ENCODE measurements at places on chromosomes 7 and 10.
A peak's percentile ranks its signal among the peaks of the same experiment; 100 is the strongest.

- no peak for DNase-seq
Observed at GRCh38 chr10:128843972-128844371, 623.1 kb upstream of the MGMT start.

DNA sequence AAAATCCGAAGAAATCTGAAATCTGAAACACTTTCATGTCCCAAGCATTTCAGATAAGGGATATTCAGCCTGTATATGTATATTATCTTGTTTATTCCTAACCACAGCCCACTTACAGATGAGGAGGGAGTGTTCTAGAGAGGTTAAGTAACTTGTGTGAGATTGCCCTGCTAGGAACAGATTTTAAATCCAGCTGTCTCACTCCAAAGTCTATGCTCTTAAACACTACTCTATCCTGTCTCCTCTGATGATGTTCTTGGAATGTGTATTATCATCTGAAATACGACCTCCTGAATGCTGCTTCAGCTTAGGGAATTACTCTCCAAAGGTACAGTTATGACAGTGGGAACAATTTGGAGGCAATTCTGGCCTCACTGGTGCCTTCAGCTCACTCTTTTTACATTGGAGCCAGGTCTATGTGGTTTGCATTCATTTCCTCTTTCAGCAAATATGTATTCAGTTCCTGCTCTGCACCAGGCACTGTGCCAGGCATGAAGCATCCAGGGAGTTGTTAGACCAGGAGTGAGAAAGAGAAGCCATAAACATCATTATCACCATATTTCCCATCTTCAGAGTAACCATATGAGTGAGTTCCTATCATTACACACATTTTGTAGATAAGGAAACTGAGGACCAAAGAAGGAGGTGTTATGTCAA, 70.2 kb downstream of the NOC3L start:
- DNase-seq, result no peak

DNA sequence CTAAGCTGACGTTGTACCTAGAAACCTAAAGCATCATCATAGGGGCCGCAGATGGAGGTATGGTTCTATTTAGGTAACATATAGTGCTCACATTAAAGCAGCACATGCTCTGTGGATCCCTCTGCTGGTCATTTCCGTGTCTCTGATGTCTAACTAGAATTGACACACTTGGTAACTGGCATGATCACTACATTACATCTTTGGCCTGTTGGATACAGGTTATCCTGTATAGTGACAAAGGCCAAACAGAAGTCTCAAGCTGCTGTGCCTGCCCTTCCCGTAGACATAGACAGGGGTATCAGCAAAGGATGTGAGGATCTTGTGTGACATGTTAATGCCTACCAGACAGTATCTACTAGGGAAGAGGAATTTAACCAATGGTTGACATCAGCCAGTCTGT, 51.2 kb downstream of the KIF5B start:
- peak; percentile 65 for DNase-seq

DNA sequence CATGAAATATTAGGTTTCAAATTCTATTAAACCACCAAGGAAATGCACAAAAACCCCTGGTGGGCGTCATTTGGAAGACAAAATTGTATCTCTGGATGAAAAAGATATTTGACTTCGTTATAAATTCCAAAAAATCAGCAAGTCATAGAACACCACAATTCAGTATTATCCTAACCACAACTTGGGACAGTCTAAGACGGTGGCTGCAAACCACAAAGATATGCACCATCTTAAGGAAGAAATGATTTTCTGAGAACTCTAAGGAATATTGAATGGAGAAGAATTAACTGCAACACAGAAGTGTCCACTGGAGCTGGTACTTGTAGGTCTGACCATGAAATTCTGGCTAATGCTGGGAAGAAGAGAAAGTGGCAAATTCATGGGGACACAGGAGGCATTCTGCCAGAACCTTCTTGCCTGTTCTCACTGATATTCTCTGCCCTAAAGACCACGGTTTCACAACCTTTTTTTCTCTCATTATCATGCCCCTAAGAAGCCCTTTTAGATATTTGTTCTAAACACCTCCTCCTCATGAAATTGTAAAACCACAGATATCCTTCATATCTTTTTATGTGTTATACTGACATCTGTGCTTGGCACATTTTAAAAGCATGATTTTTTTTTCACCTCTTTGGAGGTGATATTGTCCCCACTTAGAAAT, 92.9 kb downstream of the SFMBT2 start:
- DNase-seq, result no peak

DNA sequence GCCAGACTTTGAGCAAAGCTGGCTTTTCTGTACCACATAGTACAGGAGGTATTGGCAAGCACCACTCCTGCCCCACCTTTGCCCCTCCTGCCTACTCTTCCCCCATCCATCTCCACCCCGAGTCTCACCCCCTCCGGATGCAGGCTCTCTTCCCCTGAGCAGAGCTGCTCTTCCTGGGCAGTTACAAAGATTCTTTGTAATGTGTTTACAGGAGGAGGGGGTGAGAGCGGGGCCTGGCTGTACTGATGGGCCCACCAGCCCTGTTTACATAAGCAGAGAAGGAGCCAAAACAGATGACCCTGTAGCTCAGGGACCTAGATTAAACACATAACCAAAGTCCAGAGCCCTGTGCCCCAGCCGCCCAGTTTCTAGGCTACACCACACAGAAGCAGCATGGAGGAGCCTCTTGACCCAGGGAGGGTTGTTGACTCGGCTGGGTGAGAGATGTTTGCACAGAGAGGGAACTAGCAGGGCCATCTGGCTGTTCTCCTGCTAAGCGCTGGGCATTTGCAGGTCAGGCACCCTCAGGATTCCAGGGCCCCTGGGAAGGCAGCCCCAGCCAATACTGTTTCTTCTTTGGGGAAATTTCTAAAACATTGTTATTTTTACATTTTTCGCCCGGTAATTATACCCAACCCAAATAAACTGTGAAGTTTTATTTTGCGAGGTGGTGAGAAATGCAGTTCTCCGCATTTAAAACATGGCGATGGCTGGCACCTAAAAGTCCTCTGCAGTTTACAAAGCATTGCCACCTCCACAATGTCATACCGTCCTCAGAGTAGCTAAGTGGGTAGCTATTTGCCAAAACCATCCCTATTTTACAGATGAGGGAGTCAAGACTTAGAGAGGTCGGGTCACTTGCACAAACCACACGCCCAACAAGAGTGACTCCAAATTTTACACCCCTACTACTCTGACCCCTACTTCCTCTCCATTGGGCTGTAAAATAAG, 11.4 kb upstream of the ZKSCAN1 start:
- DNase-seq, result no peak

DNA sequence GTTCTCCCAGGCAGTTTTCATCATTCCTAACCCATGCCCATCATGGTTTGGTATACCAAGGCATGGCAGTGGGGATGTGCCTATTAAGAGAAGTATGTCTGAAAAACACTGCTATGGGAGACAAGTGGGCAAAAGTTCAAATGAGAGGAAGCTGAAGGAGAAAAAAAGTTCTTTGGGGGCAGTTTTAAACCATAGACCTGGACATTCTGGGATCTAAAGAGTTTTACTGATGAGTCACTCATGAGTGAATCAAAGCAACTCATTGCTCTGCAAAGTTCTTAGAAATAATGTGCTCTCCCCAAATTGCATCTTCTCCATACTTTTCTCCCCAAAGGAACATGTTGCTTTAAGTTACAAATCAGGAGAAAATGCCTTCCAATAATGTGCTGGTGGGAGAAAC, 256.9 kb upstream of the MTPN start:
- DNase-seq, result no peak

GRCh38 chr10:20916976-20917375, 19.9 kb upstream of the NEBL start:
- DNase-seq, result no peak

- no peak for DNase-seq
Observed at GRCh38 chr10:76034353-76035205, 603.2 kb downstream of the LRMDA start.

GRCh38 chr7:34333925-34334324, 324.1 kb upstream of the NPSR1 start:
- no peak for DNase-seq

DNA sequence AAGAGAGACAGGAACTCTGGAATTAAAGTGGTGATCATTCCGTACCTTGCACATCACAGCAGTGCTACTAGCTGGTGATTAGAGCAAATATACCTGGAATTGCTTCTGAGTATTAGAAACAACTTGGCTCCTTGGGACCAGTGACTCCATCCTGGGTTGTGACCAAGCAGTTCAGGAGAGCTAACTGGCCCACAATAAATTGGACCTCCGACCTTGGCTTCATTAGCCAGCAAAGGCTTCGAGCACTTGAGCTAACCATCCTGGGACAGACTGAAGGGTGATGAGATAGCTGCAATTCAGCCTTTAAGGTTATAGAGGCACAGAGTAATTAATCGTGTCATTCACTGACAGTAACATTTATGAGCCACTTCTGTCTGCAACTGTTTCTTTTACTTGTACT, 287.8 kb downstream of the INHBA start:
- DNase-seq, result no peak

DNA sequence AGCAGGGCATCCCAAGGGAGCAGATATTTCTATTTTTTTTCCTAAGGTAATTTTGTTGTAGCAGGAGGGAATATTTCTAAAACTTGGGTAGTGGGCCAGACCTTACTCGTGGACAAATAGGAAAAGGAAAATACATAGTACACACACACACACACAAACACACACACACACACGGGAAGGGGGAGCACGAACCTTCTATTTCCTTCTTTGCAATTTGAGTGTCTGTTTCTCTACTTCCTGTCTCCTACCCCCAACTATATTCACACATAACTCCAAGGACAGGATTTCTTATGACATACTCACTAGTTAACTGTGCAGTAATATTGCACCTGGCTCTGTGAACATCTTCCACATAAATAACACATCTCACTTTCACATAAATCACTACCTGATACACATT, 4.4 kb downstream of the LDB1 start:
- DNase-seq, result no peak

- peak; percentile 51 for DNase-seq
Observed at GRCh38 chr7:151705636-151706276, 171.2 kb downstream of the PRKAG2 start.

DNA sequence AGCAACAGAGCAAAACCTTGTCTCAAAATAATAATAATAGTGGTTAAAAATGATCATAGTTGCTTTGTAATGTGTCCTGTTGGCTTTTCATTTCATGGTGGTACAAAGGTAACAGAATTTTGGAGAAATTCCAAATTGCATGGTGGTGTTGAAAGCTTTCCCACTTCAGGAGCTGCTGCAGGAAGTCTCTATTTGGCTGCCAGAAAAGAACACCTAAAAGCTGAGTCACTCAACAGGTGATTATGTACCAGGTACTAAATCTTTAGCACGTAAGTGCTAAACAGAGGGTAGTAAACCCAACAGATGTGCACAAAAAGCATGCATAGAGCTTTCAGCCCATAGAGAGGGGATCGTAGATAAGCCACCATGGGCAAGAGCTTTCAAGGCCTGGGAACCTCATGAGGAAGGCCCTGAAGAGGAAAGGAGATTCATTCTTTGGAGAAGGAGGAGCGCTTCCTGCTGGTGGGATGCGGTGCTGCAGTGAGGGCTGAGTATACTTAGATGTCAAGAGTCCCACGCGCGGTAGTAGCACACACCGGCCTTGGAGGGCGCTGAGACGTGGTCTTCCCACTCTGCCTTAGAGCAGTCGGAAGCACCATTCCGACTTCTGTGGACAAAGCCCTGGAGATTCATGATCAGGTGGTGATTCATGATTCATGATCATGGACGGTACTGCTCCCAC, 118.7 kb downstream of the RALA start:
- peak; percentile 56 for DNase-seq

DNA sequence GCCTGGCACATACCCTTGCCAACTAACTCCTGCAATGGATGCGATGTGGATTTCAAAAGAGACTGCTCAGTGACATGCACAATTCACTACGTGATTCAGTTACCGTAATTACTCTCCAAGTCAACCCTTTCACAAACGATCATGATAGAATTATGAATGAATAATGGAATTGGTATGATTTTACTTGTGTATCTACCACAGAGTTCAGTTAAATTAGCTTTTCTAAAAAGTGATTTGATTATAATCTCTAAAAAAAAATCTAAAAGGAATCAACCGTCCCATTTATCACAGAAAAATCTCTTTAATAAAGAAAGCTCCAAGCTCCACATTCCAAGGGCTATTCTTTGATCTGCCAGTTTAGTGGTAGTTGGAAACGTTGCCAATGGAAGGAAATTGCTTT, 30.4 kb upstream of the RSU1 start:
- no peak for DNase-seq

DNA sequence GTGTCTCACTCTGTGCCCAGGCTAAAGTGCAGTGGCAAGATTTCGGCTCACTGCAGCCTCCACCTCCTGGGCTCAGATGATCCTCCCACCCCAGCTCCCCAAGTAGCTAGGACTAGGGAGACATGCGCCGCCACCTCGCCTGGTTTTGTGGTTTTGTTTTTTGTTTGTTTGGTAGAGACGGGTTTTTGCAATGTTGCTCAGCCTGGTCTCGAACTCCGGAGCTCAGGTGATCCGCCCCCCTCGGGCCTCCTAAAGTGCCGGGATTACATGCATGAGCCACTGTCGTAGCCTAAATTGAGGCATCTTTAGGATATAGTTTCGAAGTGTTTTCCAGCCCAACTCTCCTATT, 781 bp downstream of the ZNF727 start:
- no peak for DNase-seq

- no peak for DNase-seq
Observed at GRCh38 chr10:97200616-97201015, 14.9 kb upstream of the SLIT1 start.

GRCh38 chr10:381805-382204, 246.6 kb downstream of the ZMYND11 start:
- DNase-seq, result peak; percentile 69

Measured in activated CD8-positive, alpha-beta T cell treated with anti-CD3 and anti-CD28 coated beads, Interleukin-2, amount 10 ng/mL, durations not matched to agents 7 days and 5 days (primary cell).